Thyroid gland (tissue), 4 donors: ENCODE measurements at places on chromosomes 2 and 18. TPM values are rescaled to one million over a fixed set of nuclear protein-coding genes. Genes with fewer than 3 reads are reported as not detected.
A peak's percentile ranks its signal among the peaks of the same experiment; 100 is the strongest.

C2orf74 gene
- 12.7 TPM for total RNA-seq

- H3K36me3 ChIP-seq = no peaks in the 10 kb centered on the region
- H3K27me3 ChIP-seq = no peaks in the 10 kb centered on the region
- DNase-seq = no peak
Observed at GRCh38 chr2:126879348-126880298, 19.1 kb upstream of the TEX51 start.

IAH1 gene
- total RNA-seq = 83.7 TPM

DNA sequence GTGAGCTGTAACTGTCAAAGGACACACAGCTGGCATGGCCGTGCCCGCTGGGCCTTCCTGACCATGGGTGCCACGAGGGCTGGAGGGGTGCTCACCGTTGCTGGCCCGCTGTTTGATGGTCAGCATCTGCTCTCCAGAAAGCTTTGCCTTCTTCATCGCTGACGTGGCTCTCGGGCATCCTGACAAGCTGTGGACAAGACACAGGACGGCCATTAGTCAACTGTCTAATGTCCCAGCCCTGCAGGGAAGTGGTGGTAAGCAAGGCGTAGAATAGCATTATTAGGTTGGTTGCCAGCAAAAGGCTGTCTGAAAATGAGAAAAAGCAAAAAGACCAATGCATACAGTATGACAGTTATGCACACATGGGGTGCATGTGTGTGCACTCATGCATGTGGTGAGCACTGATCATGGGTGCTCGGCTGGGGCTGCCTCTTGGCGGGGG is 64.7 kb upstream of the PXDN start:
- peaks cover 11% of the 10 kb centered on the region for H3K4me1 ChIP-seq
- no peak overlapping the region for H3K4me3 ChIP-seq
- no peaks in the 10 kb centered on the region for H3K27me3 ChIP-seq
- DNase-seq = no peak
- H3K27ac ChIP-seq = no peak overlapping the region

- no peak overlapping the region for H3K4me3 ChIP-seq
- DNase-seq = no peak
- H3K4me1 ChIP-seq = peaks cover 13% of the 10 kb centered on the region
- no peaks in the 10 kb centered on the region for H3K27me3 ChIP-seq
Observed at GRCh38 chr2:199810422-199811171, 40.4 kb downstream of the FTCDNL1 start.

DNA sequence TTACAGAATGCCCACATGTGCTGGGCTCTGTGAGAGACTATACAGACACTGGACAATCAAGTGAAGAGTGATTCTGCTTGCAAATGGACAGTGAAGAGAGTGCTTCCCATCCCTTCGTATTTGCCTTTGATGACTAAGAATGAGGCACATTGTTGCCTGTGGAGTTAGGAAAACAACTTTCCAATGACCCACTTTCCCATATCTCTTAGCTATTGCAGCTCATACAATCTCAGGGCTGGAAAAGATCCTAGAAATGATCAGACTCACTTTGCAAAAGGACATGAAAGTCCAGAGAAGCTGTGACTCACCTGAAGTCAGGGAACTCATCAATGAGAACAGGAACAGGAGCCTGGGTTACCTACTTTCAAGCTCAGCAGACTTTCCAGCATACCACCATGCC is 440.5 kb upstream of the TCF4 start:
- H3K27me3 ChIP-seq = no peaks in the 10 kb centered on the region
- H3K27ac ChIP-seq = no peak overlapping the region
- DNase-seq = no peak
- H3K4me1 ChIP-seq = no peaks in the 10 kb centered on the region
- H3K4me3 ChIP-seq = no peak overlapping the region

- H3K27ac ChIP-seq = peak overlapping the region; percentile 61
- peaks cover 24% of the 10 kb centered on the region for H3K4me1 ChIP-seq
- DNase-seq = no peak
- H3K4me3 ChIP-seq = no peak overlapping the region
- peaks cover 18% of the 10 kb centered on the region for H3K27me3 ChIP-seq
Observed at GRCh38 chr2:144518748-144519596, 947 bp downstream of the ZEB2 start.

GRCh38 chr2:226638576-226638975 is 161.0 kb downstream of the IRS1 start:
- peaks cover 7% of the 10 kb centered on the region for H3K4me1 ChIP-seq
- no peaks in the 10 kb centered on the region for H3K27me3 ChIP-seq
- H3K4me3 ChIP-seq = no peak overlapping the region
- no peak for DNase-seq
- H3K27ac ChIP-seq = no peak overlapping the region

DNA sequence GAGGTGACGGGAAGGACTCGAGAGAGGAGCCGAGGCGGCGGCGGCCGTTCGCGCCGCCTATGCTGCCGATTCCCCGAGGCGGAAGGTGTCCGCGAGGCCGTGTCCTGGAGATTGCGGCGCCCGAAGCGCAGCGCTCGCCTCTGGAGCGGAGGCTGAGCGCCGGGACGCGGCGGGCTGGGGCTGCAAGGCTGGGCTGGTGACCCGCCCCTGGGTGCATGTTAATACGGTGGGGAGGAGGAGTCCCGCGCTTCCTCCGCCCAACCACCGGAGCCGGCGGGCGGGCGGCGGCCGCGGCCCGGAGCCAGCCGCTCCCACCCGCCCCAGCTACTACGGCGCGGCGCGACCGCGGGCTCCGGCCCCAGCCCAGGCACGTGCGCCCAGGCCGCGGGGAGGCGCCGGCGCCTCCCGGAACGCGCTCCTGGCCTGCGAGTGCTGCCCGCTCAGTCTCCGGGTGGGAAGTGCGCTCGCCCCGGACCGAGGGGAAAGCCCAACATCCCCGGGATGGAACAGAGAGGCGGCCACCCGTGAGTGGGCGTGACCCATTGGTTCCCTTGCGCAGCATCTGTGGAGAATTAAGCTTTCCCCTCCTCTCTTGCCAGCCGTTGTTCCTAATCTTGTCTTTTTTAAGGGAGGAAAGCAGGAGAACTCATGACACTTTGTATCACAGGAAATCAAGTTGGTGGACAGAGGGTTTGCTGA is at the start of gene DLGAP1:
Gene DLGAP1, minus strand, starts transcription at position 195 of the 699 bp plus-strand sequence.
- H3K4me1 ChIP-seq = no peaks in the 10 kb centered on the region
- no peak within 1 kb of the TSS for H3K4me3 ChIP-seq
- no peaks in the 10 kb centered on the region for H3K27me3 ChIP-seq
- no peak within 1 kb of the TSS for H3K27ac ChIP-seq
